ENCODE measurements at places on chromosomes 5 and 9. TPM values are rescaled to one million over a fixed set of nuclear protein-coding genes. Genes with fewer than 3 reads are reported as not detected.

DNA sequence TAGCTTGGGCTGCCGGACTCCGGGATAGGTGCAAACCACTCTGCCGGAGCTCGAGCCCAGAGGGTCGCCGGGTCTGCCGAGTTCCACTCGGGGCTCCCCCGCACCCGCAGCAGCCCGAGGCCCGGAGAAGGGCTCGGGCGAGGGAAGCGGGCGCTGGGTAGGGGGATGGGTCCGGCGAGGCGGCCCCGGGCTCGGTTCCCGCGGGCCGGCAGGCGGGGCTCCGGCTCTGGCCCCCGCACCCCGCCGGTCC, 507 bp downstream of the RICTOR start:
- DNase-seq, result no peak

GRCh38 chr5:172758077-172758833, 12.7 kb downstream of the DUSP1 start:
- no peak for DNase-seq

- DNase-seq, result no peak
Measured at GRCh38 chr5:151906246-151906645, 18.4 kb downstream of the GLRA1 start.

- DNase-seq, result no peak
Measured at GRCh38 chr5:39220280-39221030, 1.1 kb upstream of the FYB1 start.

GRCh38 chr5:111756581-111757354, at the start of gene NREP:
Gene NREP (minus strand): TSS chr5:111757194. CDS start chr5:111755772, 1,422 bp downstream.
- DNase-seq, result peak; percentile 56

The PCDHA1 gene
- not detected for total RNA-seq

GRCh38 chr9:99978221-99978620, 71.8 kb downstream of the STX17 start:
- DNase-seq, result no peak

DNA sequence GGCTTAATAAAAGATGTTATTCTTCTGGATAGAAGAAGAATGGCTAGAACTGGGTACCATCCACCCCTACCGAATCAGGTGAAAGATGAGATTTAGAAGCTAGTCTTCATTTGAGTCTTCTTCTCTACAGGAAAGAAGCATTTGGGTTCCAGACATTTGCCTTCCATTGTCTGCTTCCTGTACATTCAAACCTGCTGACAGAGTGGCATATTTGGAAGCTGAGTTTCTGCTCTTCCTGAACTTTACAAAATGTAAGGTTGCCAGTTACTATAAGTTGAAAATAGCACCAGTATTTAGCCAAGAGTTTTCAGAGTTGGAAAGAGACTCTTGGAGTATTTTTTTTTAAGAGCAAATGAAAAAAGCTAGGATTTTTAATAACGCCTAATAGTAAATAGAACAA, 525.4 kb upstream of the TLE4 start:
- no peak for DNase-seq

DNA sequence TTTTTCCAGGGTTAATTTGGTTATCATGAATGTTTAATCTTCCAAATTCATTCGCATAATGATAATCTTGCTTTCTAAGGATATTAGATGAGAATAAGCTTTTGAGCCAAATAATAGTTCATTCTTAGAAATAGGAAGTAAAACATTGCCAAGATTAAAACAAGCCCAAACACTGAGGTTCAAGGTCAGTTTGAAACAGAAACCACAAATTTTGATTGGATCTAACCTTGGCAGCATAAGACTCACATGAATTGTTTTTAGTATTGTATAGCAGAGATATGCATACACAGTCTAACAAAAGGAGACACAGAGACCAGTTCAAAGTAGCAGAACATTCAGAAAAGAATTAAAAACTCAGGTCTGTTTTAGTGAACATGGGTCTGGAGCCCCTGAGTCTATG, 43.4 kb upstream of the VCAN start:
- no peak for DNase-seq

GRCh38 chr5:77418601-77419581, 73.2 kb downstream of the WDR41 start:
- no peak for DNase-seq
